Thoracic aorta (tissue), 2 donors: ENCODE measurements at places on chromosomes 4 and X. TPM values are rescaled to one million over a fixed set of nuclear protein-coding genes. Genes with fewer than 3 reads are reported as not detected.
A peak's percentile ranks its signal among the peaks of the same experiment; 100 is the strongest.

GRCh38 chr4:10063544-10064300 is 42.4 kb upstream of the SLC2A9 start:
- peaks cover 25% of the 10 kb centered on the region for H3K36me3 ChIP-seq
- peak; percentile 54 for DNase-seq
- H3K4me1 ChIP-seq, result peaks cover 5% of the 10 kb centered on the region
- no peaks in the 10 kb centered on the region for H3K27me3 ChIP-seq
- peak overlapping the region; percentile 44 for H3K27ac ChIP-seq

- peak overlapping the region; percentile 87 for H3K4me3 ChIP-seq
- peaks cover 7% of the 10 kb centered on the region for H3K4me1 ChIP-seq
- peak overlapping the region; percentile 85 for H3K27ac ChIP-seq
- no peak for DNase-seq
Measured at GRCh38 chrX:80808881-80809411, 731 bp downstream of the BRWD3 start.

GRCh38 chr4:99679204-99679603 is 21.6 kb upstream of the C4orf54 start:
- no peaks in the 10 kb centered on the region for H3K36me3 ChIP-seq
- DNase-seq, result no peak
- no peaks in the 10 kb centered on the region for H3K27me3 ChIP-seq
- H3K27ac ChIP-seq, result no peak overlapping the region
- no peak overlapping the region for H3K4me3 ChIP-seq

DNA sequence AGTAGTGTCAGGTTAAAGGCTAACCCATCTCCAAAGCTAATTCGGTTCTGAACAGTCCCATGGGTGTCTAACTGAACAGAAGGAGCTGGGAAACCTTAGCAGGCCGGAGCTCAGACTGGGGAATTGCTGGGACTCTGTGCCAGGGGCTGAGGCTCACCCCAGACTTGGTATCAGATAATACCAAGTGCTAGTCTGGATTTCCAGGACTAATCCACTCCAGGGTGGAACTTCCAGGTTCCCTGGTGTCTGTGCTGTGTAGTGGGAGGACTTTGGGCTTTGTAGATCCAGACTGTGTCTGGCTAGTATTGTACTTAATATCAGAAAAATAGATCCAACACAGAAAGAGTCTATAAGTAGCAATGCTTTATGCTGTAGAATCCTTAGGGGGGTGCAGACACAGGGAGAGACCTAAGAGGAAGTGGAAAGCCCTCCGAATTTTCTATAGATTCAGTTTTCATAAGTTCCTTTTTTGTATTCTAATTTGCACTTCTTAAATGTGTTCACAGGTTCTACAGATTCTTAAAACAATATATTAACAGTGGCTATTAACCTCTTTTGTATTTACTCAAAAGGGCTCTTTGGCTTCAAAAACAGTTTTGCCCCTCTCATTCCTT is 4.1 kb downstream of the ZNF827 start:
- peak overlapping the region; percentile 96 for H3K27ac ChIP-seq
- no peak for DNase-seq
- no peak overlapping the region for H3K4me3 ChIP-seq

GRCh38 chr4:140579278-140579677 is 10.5 kb upstream of the UCP1 start:
- no peaks in the 10 kb centered on the region for H3K36me3 ChIP-seq
- no peaks in the 10 kb centered on the region for H3K27me3 ChIP-seq
- DNase-seq, result no peak
- no peaks in the 10 kb centered on the region for H3K4me1 ChIP-seq
- no peak overlapping the region for H3K27ac ChIP-seq

DNA sequence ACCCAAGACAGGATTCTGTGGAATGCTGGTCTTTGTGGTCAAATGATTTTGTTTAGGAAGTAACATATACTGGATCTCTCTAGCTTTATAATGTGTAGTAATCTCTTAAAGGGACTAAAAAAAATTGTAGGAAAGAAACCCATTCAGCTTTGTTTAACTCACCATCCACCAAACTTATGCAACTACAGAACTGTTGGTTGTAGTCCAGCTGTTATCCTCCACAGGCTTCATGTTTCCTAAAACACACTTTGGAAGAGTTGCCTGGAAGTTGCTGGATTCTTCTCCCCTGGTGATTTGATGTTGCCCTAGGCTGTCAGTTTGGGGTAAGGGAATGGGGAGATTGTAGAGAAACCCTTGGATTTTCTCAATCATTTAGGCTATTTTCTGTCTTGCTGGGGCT is 89.3 kb downstream of the RLIM start:
- DNase-seq, result no peak
- no peak overlapping the region for H3K27ac ChIP-seq
- no peak overlapping the region for H3K4me3 ChIP-seq
- H3K27me3 ChIP-seq, result no peaks in the 10 kb centered on the region

IBSP gene
- not detected for total RNA-seq

PRPS1 gene
- 31.7 TPM for total RNA-seq

P2RY10 gene
- 0.54 TPM for total RNA-seq
